ENCODE measurements at places on chromosomes 5 and 9. TPM values are rescaled to one million over a fixed set of nuclear protein-coding genes. Genes with fewer than 3 reads are reported as not detected.

PCDHGC4 gene
- total RNA-seq: 0.26 TPM

FBP2 gene
- total RNA-seq: not detected

TENT4A gene
- 15.7 TPM for total RNA-seq

HTR1A gene
- not detected for total RNA-seq

PCDHA13 gene
- not detected for total RNA-seq

LCN1 gene
- total RNA-seq: not detected

PCDHGA9 gene
- 1.4 TPM for total RNA-seq

S1PR3 gene
- 28.1 TPM for total RNA-seq

C6 gene
- total RNA-seq: 10.0 TPM

Measured in pericardium fibroblast (primary cell).